ENCODE measurements at places on chromosomes 3 and 15.

DNA sequence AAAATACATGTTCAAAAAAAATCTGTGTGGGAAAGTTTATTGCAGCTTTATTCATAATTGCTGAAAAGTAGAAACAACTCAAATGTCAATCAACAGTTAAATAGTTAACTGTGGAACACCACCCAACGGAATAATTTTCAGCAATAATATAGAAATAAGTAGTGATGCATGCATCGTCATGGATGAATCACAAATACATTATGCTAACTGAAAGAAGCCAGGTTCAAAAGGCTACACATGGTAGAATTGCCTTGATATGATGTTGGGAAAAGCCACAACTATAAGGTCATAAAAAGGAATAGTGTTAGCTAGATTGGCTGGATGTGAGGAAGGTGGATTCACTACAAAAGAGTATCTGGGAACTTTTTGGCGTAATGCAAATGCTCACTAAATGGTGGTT, 82.0 kb downstream of the GMNC start:
- H3K4me1 ChIP-seq: no peaks in the 10 kb centered on the region
- no peaks in the 10 kb centered on the region for H3K36me3 ChIP-seq
- DNase-seq: no peak
- H3K4me3 ChIP-seq: no peak overlapping the region

DNA sequence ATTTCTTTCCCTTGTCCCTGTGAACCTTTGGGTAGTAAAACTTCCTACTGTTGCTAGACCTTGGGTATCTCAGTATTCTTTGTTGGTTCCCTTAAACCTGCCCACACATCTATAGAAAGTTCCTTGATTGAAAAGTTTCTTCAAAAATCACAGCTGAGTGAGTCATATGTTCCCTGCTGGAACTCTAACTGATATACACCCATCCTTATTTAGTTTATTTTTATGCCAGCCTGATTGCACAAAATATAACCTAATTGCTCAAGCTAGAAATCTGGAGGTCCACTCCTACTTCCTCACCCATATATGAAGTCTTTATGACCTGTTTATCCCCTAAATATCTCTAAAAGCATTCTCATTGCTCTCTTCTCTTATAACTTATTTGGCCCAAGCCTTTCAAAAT, 13.7 kb upstream of the GJD2 start:
- no peak overlapping the region for H3K4me3 ChIP-seq
- H3K4me1 ChIP-seq: no peaks in the 10 kb centered on the region
- no peaks in the 10 kb centered on the region for H3K36me3 ChIP-seq
- no peak for DNase-seq
- no peak overlapping the region for H3K27ac ChIP-seq
- H3K27me3 ChIP-seq: peaks cover 3% of the 10 kb centered on the region

- H3K27me3 ChIP-seq: peaks cover 3% of the 10 kb centered on the region
- peaks cover 4% of the 10 kb centered on the region for H3K4me1 ChIP-seq
Measured at GRCh38 chr3:36796161-36796560, 31.8 kb upstream of the DCLK3 start.

- H3K27ac ChIP-seq: no peak overlapping the region
- H3K4me3 ChIP-seq: no peak overlapping the region
- H3K27me3 ChIP-seq: peaks cover 5% of the 10 kb centered on the region
- no peak for DNase-seq
- H3K4me1 ChIP-seq: peaks cover 4% of the 10 kb centered on the region
Measured at GRCh38 chr15:70068783-70069565, 28.7 kb downstream of the TLE3 start.

- peak overlapping the region; percentile 91 for H3K4me3 ChIP-seq
- peaks cover 12% of the 10 kb centered on the region for H3K27me3 ChIP-seq
Measured at GRCh38 chr15:71115567-71116351, 488 bp downstream of the THSD4 start.

DNA sequence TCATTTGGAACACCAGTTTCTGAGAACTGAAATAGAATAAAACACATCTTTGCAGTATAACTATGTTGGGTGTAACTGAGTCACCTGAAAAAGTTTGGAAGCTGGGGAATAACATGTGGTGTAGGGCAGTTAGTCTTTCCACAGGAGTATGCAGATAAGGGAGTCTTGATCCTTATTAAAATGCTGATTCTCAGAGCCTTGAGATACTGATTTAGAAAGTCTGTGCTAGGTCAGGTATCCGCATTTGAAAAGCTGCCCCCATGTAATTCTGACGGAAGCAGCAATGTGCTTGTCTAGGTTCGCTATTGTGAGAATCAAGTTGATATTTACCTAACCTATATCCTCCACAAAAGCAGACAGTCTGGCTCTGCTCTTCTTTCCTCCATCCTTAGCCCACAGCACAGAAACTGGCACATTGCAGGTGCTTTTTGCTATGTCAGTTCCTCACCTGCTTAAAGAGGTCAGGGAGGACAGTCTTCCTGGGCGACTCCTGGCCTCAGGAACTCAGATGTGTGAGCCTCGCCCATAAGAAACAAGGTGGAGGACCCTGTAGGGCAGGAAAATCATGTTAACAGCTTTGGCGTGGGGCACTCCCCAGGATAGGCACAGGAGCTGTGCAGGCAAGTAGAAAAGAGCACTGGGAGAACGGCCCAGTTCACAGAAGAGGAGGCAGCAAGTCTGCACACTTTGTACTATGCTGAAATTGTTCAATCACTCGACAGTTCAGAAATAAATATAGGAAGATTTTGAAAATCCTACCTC, 27.6 kb upstream of the SRPRB start:
- no peak overlapping the region for H3K27ac ChIP-seq
- DNase-seq: no peak
- H3K36me3 ChIP-seq: peaks cover 4% of the 10 kb centered on the region
- H3K4me1 ChIP-seq: no peaks in the 10 kb centered on the region

GRCh38 chr15:50543556-50543955, 2.9 kb downstream of the USP50 start:
- H3K4me3 ChIP-seq: no peak overlapping the region
- H3K36me3 ChIP-seq: no peaks in the 10 kb centered on the region
- peaks cover 6% of the 10 kb centered on the region for H3K4me1 ChIP-seq

DNA sequence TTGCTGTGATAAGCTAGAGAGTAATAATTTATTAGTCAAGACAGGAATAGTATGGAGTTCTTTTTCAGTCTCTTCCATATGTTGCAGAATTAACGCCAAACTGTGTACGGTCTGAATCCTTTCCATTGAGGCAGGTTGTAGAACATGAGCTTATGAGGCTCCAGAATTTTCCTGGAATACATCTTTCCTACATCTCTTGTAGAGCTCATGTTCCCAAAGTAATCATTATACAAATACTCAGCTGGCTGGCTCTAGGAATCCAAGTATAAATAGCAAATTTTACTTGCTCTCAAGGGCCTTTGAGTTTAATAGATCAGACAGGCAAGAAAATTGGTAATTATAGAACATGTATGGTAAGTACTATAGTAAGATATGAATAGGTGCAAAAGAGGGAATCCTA, 419.4 kb downstream of the RBMS3 start:
- H3K36me3 ChIP-seq: peaks cover 10% of the 10 kb centered on the region
- H3K27me3 ChIP-seq: no peaks in the 10 kb centered on the region
- DNase-seq: no peak
- H3K4me1 ChIP-seq: no peaks in the 10 kb centered on the region

GRCh38 chr3:145972851-145973250, 188.1 kb downstream of the PLOD2 start:
- no peak for DNase-seq
- H3K27ac ChIP-seq: no peak overlapping the region
- no peaks in the 10 kb centered on the region for H3K27me3 ChIP-seq
- no peak overlapping the region for H3K4me3 ChIP-seq

- no peak for DNase-seq
- H3K4me1 ChIP-seq: no peaks in the 10 kb centered on the region
- no peaks in the 10 kb centered on the region for H3K27me3 ChIP-seq
- no peaks in the 10 kb centered on the region for H3K36me3 ChIP-seq
Measured at GRCh38 chr15:89007989-89008388, 80.3 kb upstream of the ABHD2 start.

DNA sequence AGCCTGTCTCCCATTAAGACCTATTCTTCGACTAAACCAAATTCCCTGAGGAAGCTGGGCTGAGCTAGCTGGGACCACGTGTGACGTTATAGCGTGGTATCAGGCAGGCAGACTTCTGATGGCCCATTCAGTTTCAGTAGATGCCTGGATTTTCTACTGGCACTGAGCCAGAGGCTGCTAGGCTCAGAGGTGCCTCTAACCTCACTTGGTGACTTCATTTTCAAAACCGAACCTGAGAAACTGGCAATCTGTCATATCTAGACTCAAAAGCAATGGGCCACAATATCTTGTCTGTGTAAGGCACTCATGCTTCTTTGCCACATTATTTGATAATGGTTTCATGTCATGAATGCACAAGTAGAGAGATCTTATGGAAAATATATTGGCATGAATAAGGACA, 352.1 kb upstream of the AZI2 start:
- DNase-seq: no peak
- H3K27ac ChIP-seq: no peak overlapping the region
- H3K27me3 ChIP-seq: peaks cover 2% of the 10 kb centered on the region
- no peaks in the 10 kb centered on the region for H3K4me1 ChIP-seq
- no peak overlapping the region for H3K4me3 ChIP-seq

GRCh38 chr15:31265871-31266711, 60.5 kb upstream of the KLF13 start:
- peaks cover 3% of the 10 kb centered on the region for H3K36me3 ChIP-seq
- no peak overlapping the region for H3K27ac ChIP-seq
- no peaks in the 10 kb centered on the region for H3K4me1 ChIP-seq
